ENCODE measurements at places on chromosomes 2 and 18.

- no peak for DNase-seq
Observed at GRCh38 chr2:1633936-1634587, 110.3 kb downstream of the PXDN start.

GRCh38 chr18:46173393-46174341, 69.5 kb downstream of the HAUS1 start:
- peak; percentile 94 for DNase-seq

GRCh38 chr2:73830871-73831401, 2.2 kb downstream of the STAMBP start:
- peak; percentile 15 for DNase-seq

- no peak for DNase-seq
Observed at GRCh38 chr2:226885769-226886435, 50.0 kb downstream of the RHBDD1 start.

DNA sequence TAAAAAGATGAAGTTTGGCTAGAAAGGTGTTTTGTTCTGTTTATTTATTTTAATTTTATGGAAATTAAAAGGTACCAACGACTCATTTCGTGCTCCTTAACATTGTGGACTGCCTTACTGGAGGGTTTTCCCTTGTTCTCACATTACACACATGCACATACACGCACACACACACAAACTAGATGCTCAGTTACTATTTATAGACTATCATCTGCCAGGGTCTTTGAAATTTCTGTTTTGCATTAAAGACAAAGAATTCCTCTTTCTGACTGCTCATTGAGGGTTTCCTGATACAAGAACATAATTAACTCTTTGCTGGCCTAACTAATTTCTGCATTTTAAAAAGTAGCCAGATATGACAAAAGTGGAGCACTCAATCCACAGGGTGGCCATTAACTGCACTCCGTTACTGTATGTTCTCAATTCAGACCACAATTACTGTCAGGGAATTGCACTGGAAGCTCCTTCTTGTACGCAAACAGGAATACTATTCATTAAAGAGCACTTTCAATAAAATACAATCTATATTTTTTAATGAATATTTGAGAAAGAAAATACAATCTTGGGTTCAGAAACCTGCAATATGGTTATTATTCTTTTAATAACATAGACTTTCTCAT, 366.9 kb upstream of the GALNT5 start:
- no peak for DNase-seq

DNA sequence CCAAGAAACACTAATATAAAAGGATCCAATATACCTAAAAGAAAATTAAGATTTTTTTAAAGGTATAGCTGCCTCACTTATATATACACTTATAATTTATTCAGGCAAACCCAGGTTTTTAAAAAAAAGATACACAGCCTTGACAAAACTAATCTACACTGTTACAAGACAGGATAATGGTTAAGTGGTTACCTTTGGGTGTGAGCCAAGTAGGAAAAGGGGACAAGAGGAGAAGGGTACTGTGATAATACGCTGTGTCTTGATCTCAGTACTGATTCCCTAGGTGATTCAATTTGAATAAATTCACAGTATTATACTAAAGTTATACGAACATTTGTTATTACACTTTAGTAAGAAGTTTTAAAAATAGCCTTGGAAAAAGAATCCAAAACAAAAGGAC, 30.6 kb downstream of the KLHL41 start:
- DNase-seq = no peak

DNA sequence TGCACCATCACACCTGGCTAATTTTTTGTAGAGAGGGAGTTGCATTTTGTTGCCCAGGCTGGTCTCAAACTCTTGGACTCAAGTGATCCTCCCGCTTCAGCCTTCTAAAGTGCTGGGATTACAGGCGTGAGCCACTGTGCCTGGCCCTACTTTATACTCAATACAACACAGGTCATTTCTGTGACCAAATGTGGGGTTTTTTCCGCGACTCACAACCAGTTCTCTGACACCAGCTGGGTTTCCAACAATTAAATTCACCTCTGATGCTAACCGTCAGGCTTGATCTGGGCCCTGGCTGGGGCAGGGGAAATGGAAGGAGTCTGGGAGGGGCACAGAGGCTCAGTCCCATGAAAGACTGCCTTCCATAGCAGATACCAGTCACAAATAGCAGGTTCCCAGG, 64.8 kb upstream of the MCFD2 start:
- DNase-seq = no peak

DNA sequence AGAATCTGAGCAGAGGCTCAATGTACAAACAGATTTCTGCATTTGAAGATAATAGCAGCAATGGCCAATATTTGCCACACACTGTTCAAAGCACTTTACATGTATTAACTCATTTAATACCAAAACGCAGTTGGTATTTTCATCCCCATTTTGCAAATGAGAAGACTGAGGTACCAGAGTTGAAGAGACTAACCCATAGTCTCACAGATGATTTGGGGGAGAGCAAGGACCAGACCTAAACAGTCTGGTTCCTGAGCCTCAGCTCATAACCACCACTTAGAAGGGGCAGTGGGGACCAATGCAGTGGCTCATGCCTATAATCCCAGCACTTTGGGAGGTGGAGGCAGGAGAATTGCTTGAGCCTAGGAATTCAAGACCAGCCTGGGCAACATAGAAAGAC, 18.1 kb upstream of the AGFG1 start:
- no peak for DNase-seq

DNA sequence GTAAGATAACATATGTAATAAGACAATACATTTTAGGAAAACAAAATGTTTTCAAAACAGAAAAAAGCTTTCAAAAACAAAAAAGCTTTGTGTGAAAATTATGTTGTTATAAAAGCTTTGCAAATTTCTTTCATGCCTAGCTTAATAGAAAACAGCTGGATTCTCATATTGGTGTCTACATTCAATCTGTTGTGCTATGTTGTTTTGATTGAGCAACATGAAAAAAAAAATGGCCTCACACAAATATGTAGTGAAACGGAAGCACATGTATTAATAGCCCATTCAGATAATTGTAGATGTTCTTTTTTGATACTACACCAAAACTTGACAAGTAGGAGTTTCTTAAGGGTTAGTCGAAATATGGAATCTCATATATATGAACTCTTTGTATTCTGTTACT, 197.5 kb downstream of the ZEB2 start:
- no peak for DNase-seq

All from CD4-positive, alpha-beta T cell treated with Interleukin-6 for 4 hours (primary cell).